ENCODE measurements at places on chromosomes 5 and 9. TPM values are rescaled to one million over a fixed set of nuclear protein-coding genes. Genes with fewer than 3 reads are reported as not detected.

The TAS2R1 gene
- total RNA-seq = not detected

The GRXCR2 gene
- total RNA-seq = not detected

The PRRX2 gene
- 0.50 TPM for total RNA-seq

The GPR151 gene
- total RNA-seq = not detected

The SWI5 gene
- total RNA-seq = 25.1 TPM

The PDCD1LG2 gene
- total RNA-seq = not detected

The UGT3A1 gene
- total RNA-seq = 6.1 TPM

- no peak for DNase-seq
Measured at GRCh38 chr5:54229041-54229780, 81.2 kb downstream of the ARL15 start.

- no peak for DNase-seq
Measured at GRCh38 chr9:127204771-127205470, 59.7 kb upstream of the GARNL3 start.

DNA sequence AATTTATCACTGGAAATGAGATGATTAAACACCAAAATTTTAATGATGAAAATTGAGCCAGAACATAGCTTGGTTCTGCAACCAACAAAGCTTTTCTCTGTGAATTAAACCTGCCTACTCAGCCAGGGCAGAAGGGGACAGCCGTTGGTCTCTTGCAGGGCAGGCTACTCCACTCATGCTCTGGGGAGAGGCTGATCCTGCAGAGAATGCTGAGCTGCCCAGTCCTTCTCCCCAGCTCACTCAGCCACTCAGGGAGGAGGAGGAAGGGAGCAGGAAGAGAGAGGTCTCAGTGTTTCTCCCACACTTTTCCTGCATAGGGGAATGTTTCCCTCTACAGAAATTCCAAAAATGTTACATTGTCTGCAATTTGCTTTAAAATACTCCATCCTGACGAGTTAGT, 40.4 kb upstream of the HMHB1 start:
- no peak for DNase-seq

DNA sequence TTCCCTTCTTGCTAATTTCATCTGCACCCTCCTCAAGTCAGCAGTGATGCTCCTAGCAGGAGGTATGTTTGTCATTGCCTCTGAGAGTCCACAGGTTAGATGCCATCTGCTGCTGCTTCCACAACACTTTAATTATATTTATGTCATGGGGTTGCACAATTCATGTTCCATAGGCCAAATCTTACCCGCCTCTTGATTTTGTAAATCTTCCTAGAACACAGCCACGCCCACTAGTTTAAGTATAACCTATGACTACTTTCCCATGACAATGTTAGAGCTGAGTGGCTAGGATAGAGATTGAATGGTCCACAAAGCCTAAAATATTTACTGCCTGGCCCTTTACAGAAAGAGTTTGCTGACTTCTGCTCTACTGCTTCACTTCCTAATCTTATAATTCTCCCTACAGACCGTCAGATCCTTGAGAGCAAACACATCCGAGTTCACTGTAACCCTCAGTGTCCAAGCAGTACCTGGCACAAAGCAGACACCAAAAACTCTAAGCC, 21.1 kb downstream of the LIFR start:
- no peak for DNase-seq

DNA sequence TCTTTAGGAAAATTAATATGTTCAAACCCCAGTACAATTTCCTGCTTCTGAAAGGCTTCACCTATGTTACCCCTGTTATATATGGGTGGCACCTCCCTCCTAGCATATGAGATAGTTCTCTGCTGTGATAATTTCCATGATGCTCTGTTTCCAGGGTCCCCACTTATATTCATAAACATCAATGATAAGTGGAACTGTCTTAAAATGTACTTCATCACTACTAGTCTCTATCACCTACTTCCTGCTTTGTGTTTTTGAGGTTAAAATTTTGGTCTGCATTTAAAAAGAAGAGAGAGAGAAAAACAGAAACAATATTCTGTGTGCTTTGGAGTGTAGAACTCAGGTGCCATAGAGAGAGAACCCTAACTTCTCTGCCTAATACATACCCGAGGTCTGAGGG, 234.7 kb downstream of the HTR1A start:
- DNase-seq = no peak

- DNase-seq = no peak
Measured at GRCh38 chr5:160360310-160360709, 10.1 kb downstream of the C1QTNF2 start.

DNA sequence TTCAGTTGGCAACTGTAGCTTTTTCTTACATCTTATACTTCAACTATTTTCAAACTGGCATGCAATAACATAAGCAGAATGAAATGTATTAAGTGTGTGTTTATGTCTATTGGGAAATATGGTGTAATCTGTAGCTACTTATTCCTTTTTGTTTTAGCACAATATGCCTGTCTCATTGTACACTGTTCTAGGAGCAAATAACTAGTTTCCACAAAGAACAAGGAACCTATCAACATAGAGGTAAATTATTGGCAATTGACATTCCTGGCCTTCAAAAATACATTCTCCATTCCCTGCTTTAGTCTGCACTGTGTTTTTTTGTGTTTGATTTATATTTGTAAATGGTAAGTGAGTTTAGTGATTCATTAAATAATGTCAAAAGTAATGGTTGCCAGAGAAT, 75.7 kb downstream of the FBXL7 start:
- no peak for DNase-seq

- no peak for DNase-seq
Measured at GRCh38 chr9:136204838-136205706, at the start of gene LHX3. Gene LHX3 (minus strand): TSS chr9:136205128. CDS start chr9:136205012, 116 bp downstream.

GRCh38 chr5:19987612-19988361, at the start of gene CDH18:
Gene CDH18 (minus strand): TSS chr5:19988200. CDS start chr5:19838986, 149,214 bp downstream.
- DNase-seq = peak; percentile 73

GRCh38 chr5:15510092-15510491, 10.1 kb downstream of the FBXL7 start:
- no peak for DNase-seq
